Activated T-helper 2 cell treated with anti-CD3 and anti-CD28 coated beads, Interferon-gamma antibody, Interleukin-2, Interleukin-4, amounts not matched to agents 10 μg/mL and 5 μg/mL and 100 μg/mL, durations not matched to agents 14 hours and 24 hours and 36 hours (primary cell): ENCODE measurements at places on chromosomes 2 and 18. TPM values are rescaled to one million over a fixed set of nuclear protein-coding genes. Genes with fewer than 3 reads are reported as not detected.

Gene MAP2
- not detected in 2 replicates for total RNA-seq

Gene ANO7
- total RNA-seq: 3.5 and 4.3 TPM in 2 replicates

Gene PARD3B
- total RNA-seq: 0.09 and 0.39 TPM in 2 replicates

Gene LIPG
- 0.53 and 0.59 TPM in 2 replicates for total RNA-seq

Gene SH3RF3
- total RNA-seq: 0.64 and 0.78 TPM in 2 replicates

Gene HOXD13
- total RNA-seq: not detected in 2 replicates

Gene ACVR1C
- 0.57 and 0.94 TPM in 2 replicates for total RNA-seq

Gene NT5DC4
- total RNA-seq: not detected in 2 replicates

Gene DLX1
- total RNA-seq: 0.09 TPM in 1 of 2 replicates, not detected in the other

DNA sequence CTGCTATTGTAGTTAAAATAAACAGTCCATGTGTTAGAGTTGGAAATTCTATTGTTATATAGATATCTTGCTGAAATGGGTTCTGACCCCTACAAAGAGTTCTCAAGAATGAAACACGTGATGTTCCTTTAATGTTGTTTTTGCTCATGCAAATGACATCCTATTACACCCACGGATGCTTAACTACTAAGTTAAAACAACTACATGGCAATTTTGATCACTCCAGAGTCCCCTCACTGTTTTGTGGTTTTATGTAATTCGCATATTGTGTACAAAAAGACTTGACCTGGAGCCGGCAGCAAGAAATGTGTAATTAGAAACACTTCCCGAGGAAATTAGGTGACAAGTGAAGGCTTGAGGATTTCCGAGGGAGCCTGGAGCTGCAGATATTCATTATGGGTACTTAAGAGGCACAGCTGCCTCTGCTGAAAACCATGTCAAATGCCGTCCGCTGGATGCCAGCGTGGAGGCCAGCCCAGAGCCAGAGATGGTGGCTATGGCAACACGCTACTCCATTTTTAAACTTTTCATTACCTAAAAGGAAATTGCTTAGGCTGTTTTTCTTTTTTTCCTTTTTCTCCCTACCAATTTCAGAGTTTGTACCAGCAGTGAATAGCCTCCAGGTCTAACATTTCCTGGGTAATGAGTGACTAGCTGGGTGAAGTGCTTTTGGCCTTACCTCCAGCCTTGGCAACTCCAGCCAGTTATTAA is 21.0 kb upstream of the CABLES1 start:
- no peak for DNase-seq
- H3K4me1 ChIP-seq: peaks cover 11% of the 10 kb centered on the region
- H3K4me3 ChIP-seq: no peak overlapping the region
- H3K36me3 ChIP-seq: no peaks in the 10 kb centered on the region
- peaks cover 13% of the 10 kb centered on the region for H3K27me3 ChIP-seq

DNA sequence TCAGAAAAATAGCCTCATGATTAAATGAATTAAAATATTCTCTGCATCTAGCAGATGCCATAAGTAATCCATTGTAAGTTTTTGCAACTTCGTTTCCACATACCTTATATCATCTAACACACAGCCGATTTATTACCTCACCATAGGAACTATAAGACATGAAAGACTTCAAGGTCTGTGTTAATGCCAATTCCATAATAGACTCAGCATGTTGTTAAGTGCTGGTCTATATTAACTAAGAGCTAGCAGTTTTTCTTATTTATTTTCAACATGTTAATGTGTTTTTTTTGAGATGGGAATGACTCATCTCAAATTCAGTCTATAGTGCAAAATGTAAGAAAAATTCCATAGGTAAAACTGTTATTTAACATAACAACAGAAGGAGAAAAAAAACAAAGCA is 243.9 kb upstream of the GULP1 start:
- DNase-seq: no peak
- H3K36me3 ChIP-seq: no peaks in the 10 kb centered on the region
- no peaks in the 10 kb centered on the region for H3K27me3 ChIP-seq
- no peak overlapping the region for H3K27ac ChIP-seq
- no peaks in the 10 kb centered on the region for H3K4me1 ChIP-seq
- H3K4me3 ChIP-seq: no peak overlapping the region

GRCh38 chr2:195639959-195640358 is 17.1 kb upstream of the SLC39A10 start:
- H3K36me3 ChIP-seq: no peaks in the 10 kb centered on the region
- H3K4me3 ChIP-seq: no peak overlapping the region
- no peak overlapping the region for H3K27ac ChIP-seq
- no peaks in the 10 kb centered on the region for H3K4me1 ChIP-seq

DNA sequence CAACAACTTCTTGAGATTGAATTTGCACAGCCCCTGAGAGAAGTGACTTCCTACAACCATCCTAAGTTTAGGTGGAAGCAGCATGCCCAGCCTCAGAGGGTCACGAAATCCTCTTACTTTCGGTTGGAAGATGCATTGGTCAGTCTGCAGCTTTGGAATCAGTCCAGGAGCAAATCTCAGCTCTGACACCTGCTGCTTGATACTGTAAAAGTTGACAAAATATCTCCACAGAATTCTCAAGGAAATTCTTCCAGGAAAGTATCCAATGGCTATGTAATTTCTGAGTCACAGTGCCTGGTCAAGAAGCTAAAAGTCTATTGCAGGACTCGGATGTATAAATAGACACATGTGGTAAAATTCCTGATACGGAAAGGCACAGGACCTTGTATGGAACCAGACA is 414.5 kb upstream of the GYPC start:
- H3K4me1 ChIP-seq: no peaks in the 10 kb centered on the region
- H3K4me3 ChIP-seq: no peak overlapping the region
- no peak overlapping the region for H3K27ac ChIP-seq
- H3K36me3 ChIP-seq: no peaks in the 10 kb centered on the region
- no peak for DNase-seq

- H3K4me3 ChIP-seq: no peak overlapping the region
- peaks cover 19% of the 10 kb centered on the region for H3K27me3 ChIP-seq
- DNase-seq: no peak
These were observed 25.3 kb downstream of the CRIM1 start for GRCh38 chr2:36380624-36381481.

- no peak overlapping the region for H3K4me3 ChIP-seq
- no peak overlapping the region for H3K27ac ChIP-seq
- no peak for DNase-seq
- no peaks in the 10 kb centered on the region for H3K36me3 ChIP-seq
- H3K4me1 ChIP-seq: peaks cover 2% of the 10 kb centered on the region
These were observed 84.9 kb upstream of the PMAIP1 start for GRCh38 chr18:59814891-59815290.

GRCh38 chr2:72142570-72143440 is 4.9 kb downstream of the CYP26B1 start:
- no peak overlapping the region for H3K27ac ChIP-seq
- peaks cover 36% of the 10 kb centered on the region for H3K27me3 ChIP-seq
- DNase-seq: no peak
- peaks cover 7% of the 10 kb centered on the region for H3K36me3 ChIP-seq

DNA sequence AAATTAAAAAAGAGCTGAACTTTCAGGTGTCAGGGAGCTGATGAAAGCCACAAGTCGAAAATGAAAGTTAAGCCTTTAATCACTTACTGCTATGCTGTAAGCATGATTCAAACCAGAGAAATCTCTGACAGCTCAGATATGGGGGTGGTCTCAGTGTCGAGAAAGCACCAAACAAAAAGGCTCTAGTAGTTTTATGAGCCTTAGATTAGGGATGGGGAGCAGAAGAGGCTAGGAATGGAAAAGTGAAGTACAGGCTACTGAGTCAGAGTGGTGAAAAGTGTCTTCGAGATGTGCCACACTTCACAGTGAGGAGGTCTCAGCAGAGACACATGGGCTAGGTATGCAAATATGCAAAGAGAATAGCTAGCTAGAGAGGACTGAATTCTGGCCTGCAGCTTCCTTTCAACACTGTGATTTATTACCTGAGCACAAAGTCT is 482.2 kb downstream of the SPAG16 start:
- H3K4me1 ChIP-seq: peaks cover 2% of the 10 kb centered on the region
- no peak for DNase-seq

DNA sequence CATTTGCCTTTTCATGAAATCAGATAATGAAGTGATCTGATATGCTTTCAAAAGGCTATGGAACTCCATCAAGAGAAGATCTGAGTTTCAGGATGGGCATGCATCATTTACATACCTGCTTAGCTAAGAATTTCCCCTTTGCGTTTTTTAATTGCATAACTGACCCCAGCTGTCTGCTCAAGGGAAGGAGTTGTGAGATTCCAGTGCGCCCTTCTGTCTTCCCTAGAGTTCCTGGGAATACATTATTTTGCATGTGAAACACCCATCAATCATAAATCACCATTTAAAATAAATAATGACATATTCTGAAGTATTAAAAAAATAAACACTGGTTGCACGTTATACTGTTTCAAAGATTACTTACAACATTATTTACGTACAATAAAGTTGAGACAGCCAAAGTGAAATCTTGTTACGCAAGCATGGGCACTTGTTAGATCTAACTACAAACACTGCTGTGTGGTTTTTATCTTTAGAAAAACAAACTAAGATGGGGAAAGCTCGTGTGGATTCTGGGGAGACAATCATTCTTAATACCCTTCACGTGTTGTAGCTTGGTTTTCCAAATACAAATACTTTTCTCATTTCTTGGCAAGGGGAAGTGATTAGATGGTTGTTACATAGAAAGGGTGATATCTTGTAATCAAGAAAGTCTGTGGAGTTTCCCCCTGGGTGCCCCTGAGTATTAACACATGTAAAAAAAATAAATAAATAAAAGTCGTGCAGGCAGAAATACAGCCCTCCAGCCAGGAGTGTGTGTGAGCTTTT is 125.7 kb upstream of the LMAN1 start:
- no peaks in the 10 kb centered on the region for H3K27me3 ChIP-seq
- H3K4me1 ChIP-seq: no peaks in the 10 kb centered on the region
- no peak for DNase-seq
- no peaks in the 10 kb centered on the region for H3K36me3 ChIP-seq
- no peak overlapping the region for H3K27ac ChIP-seq

DNA sequence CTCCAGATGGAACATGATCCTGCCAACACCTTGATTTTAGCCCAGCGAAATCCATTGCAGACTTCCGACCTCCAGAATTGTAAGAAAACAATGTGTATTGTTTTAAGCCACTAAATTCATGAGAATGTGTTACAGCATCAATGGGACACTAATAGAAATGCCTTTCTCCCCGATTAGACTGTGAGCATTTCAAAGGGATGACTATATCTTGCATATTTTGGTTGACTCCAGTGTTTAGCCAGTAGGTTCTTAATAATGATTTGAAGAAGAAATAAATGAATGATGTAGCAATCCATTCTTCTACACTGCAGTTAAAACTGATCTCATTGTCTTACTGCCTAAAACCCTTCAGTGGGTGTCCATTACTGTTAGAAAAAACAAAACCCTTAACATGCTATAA is 67.4 kb upstream of the ACVR1C start:
- H3K4me3 ChIP-seq: no peak overlapping the region
- H3K27me3 ChIP-seq: no peaks in the 10 kb centered on the region
- no peaks in the 10 kb centered on the region for H3K36me3 ChIP-seq
- no peaks in the 10 kb centered on the region for H3K4me1 ChIP-seq
- H3K27ac ChIP-seq: no peak overlapping the region
